Muscle of back (tissue), 13 donors: ENCODE measurements at places on chromosomes 3 and 15. TPM values are rescaled to one million over a fixed set of nuclear protein-coding genes. Genes with fewer than 3 reads are reported as not detected.

IGF2BP2 gene
- polyA plus RNA-seq: 36.0 TPM

CDHR4 gene
- polyA plus RNA-seq: 0.10 TPM

ISG20 gene
- polyA plus RNA-seq: 2.0 TPM

CACNA1D gene
- polyA plus RNA-seq: 3.1 TPM
